ENCODE measurements at places on chromosomes 3 and 15. TPM values are rescaled to one million over a fixed set of nuclear protein-coding genes. Genes with fewer than 3 reads are reported as not detected.

The C3orf70 gene
- not detected for total RNA-seq

The EPHB3 gene
- 0.50 TPM for total RNA-seq

The ROBO1 gene
- total RNA-seq: 6.7 TPM

The PCSK6 gene
- 2.3 TPM for total RNA-seq

The CEP19 gene
- 5.3 TPM for total RNA-seq

The EFHB gene
- 1.8 TPM for total RNA-seq

The CAND2 gene
- total RNA-seq: 1.8 TPM

The WDR93 gene
- not detected for total RNA-seq

The GPR62 gene
- 0.10 TPM for total RNA-seq

The PLCB2 gene
- 90.4 TPM for total RNA-seq

The LIPH gene
- total RNA-seq: 0.19 TPM

The ALPK3 gene
- total RNA-seq: 0.46 TPM

The DNASE1L3 gene
- not detected for total RNA-seq

The ABHD10 gene
- 65.3 TPM for total RNA-seq

The SHC4 gene
- total RNA-seq: 1.2 TPM

The DUSP7 gene
- total RNA-seq: 15.7 TPM

The USF3 gene
- total RNA-seq: 18.2 TPM
